NCI-H524 (cell line): ENCODE measurements at places on chromosomes 3 and 15.
A peak's percentile ranks its signal among the peaks of the same experiment; 100 is the strongest.

- DNase-seq: peak; percentile 66
These were observed 386.2 kb downstream of the RSL24D1 start for GRCh38 chr15:54810496-54810895.

- no peak for DNase-seq
These were observed 36.4 kb downstream of the LINS1 start for GRCh38 chr15:100565591-100565990.

GRCh38 chr3:184678317-184679055, 33.4 kb downstream of the MAGEF1 start:
- no peak for DNase-seq

GRCh38 chr15:38652998-38653397, 88.4 kb upstream of the RASGRP1 start:
- no peak for DNase-seq

GRCh38 chr3:11764931-11765363, 81.7 kb downstream of the TAMM41 start:
- DNase-seq: no peak

GRCh38 chr15:65659502-65660052, 37.8 kb downstream of the SLC24A1 start:
- no peak for DNase-seq

- DNase-seq: no peak
These were observed 768 bp downstream of the UBXN7 start for GRCh38 chr3:196431181-196432136.

GRCh38 chr3:8485141-8485870, 16.3 kb upstream of the LMCD1 start:
- DNase-seq: no peak

DNA sequence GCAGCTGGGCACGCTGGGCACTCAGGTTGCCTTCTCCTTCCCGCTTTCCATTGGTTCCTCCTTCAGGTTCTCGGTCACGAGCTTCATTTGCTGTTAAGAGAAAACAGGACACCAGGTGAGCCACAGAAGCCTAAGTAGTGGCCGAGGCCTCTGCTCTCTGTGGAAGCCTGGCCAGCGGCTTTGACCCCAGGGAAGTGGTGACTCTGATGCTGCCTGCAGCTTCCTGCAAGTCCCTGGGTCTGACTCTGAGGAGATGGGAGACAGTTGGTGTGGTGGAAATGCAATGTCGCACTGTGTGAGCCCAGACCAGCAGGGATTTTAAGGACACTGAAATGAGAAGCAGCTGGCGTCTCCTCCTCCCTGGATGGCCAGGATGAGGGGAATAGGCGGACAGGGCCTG, 80.5 kb downstream of the SNRK start:
- DNase-seq: no peak

DNA sequence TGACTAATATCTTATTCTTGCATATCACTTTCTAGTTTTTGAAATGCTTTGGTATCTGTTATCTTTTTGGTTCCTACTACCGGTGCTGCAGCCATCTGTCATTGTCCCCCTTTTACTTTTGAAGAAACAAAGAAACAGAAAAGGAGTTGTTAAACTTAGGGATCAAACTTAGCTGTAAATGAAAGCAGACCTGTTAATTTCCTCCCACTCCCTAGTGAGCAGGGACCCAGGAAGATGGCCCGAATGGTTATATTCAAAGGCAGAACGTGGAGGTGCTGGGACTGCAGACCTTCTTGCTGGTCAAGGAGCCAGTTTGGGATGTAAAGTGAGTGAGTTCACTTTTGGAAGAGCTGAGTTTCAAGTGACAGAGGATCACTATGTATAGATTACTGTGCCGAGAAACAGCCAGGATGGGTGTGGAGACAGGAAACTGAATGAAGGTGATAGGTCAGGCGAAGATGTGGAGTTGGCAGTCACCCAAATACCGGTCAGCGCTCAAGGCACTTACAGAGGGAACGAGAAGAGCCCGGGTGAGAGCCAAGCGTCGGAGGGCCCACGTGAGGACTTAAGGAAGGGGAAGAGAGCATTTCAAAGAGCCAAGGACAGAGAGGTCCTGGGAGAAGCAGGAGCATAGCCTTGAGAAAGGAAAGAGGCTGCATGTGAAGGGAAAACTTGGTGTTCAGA, 20.1 kb downstream of the KBTBD8 start:
- DNase-seq: no peak

DNA sequence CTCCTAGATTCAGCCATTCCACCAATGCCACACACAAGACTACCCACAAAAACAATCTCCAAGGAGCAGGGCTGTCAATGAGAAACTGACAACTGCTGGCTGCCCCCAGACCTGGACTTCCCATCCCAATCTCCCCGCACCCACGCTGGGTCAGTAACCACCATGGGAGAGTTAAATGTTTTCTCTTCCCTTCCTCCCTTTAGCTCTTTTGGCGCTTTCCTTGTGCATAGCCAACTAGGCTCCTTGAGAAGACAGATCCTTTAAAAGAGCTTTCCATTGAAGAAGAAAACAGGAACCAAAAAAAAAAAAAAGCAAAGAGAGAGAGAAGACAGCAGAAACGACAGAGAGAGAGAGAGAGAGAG, 8.3 kb downstream of the BCL6 start:
- DNase-seq: no peak

DNA sequence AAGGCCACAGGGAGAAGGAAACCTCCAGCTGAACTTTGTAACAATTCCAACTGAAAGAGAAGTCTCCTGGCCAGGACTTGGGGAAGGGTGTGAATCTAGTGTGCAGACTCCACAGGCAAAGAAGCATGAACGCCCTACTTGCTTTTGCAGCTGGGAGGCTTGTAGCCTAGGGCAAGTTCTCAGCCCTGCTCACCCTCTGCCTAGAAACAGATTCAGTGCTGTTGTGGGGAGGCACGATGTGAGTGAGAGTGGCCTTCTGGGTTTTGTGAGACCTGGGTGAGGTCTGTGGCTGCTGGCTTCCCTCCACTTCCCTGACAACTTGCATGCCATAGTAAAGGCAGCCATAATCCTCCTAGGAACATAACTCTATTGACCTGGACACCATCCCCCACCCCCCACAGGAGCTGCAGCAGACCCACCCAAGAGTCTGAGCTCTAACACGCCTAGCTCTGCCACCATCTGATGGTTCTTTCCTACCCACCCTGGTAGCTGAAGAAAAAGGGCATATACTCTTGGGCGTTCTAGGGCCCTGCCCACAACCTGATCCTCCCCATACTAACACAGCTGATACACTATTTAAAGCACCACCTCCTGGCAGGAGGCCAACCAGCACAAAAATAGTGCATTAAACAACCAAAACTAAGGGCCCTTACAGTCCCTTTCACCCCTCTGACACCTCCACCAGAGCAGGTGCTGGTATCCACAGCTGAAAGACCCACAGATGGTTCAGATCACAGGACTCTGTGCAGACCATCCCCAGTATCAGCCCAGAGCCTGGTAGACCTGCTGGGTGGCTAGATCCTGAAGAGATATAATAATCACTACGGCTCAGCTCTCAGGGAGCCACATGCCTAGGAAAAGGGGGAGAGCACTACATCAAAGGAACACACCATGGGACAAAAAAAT, 426.5 kb downstream of the IGSF11 start:
- no peak for DNase-seq

GRCh38 chr3:16998236-16998923, 113.6 kb downstream of the PLCL2 start:
- no peak for DNase-seq

GRCh38 chr3:177229791-177230190, 32.5 kb upstream of the TBL1XR1 start:
- no peak for DNase-seq

DNA sequence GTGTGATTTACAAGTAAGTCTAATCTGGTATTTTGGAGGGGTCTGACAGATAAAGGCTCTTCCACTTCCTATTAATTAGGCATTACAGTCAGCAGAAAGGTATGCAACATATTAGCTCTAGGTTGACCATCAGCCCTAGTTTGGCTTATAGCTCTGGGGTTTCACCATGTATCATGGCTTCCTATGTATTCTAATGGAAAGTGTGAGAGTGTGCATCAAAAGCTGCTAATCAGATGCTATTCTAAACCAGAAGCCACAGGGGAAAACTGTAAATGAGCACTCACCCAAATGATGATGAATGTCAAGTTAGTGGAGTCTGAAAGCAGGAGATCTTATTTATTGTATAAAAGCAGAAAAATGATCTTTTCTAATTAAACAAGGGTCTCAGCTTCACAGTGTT, 149.2 kb upstream of the MITF start:
- DNase-seq: no peak

DNA sequence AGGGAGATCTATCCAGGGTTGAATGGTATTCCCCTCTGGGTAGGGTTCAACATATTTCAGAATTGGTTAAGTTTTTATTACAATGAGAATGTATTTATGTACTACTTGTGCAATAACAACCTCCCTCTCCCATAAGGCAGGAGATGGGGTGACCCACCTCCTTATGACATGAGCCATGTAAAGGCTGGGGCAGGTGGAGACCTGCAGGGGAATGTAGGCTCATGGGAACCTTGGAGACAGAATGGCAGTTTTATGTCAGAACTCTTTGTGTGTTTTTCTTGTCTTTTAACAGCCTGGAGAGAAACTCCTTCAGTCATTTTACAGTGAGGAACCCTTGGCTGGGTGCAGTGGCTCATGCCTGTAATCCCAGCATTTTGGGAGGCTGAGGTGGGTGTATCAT, 24.6 kb upstream of the INSYN1 start:
- no peak for DNase-seq

DNA sequence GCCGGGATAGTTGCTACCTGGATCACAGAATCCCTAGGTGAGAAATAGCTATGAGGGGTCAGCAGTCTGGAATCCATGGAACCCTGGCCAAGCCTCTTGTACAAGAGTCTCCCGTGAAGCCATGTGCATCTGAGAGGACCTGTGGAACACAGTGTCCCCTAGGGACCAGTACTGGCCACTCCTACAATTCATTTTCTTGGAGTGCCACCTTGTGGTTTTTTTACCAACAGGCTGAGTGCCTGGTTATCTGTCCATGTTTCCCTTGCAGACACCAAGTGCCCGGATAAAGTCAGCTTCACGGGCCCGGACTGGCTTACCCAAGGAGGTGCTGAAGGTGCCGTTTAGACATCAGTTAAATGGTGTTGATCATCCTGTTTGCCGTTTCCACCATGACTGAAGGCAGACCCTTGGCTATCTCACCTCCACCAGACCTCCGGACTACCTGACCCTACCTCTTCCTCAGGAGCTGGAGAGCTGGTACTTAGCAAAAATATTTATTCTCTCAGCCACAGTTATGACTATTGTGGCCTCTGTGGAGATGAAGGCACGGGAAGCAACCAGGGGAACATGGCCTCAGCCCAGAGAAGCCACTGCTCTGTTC, 93.9 kb downstream of the RBPMS2 start:
- DNase-seq: peak; percentile 92

GRCh38 chr3:125220727-125221429, 8.3 kb upstream of the SLC12A8 start:
- DNase-seq: no peak

DNA sequence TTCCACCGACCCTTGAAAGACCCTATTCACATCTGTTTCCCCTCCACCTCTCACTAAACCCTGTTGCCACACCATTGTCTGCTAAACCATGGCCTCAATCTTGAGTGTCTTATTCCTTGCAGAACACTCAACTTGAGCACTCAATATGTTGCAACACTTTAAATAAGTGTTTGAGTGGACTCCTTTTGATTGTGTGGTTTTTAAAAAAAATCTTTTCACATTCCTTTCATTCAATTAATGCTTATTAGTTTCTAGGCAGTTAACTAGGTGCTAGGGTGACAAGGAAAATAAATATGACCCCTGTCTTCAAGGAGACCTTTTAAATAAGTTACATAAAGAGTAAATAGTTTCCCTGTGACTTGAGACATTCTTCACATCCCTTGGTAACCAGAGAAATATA, 13.3 kb upstream of the HHLA2 start:
- peak; percentile 24 for DNase-seq

DNA sequence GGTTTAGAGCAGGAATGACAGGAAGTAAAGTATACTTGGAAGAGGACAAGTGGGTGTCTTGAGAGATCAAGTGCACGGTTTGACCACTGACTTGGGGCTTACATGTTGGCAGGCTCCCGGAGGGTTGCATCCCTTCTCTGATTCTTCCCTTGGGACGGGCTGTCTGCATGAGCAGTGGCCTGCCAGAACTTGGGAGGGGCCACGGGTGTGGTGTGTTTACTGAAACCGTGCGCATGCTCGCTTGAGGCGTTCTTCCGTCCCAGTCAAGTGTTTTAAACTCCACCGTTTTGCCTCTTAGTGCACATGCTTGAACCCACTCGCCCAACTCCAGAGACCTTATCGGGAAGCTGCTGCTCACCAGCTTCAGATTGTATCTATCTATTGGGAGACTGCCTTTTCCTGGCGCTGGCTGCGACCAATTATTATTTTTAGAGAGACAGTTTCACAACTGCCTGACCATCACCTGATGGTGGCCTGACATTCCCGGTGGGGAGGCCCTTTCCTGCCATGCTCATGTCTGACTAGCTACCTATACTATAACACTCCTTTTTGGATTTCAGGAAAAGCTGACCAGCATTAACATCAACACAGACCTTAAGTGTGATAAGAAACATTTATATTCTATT, 14.9 kb upstream of the C3orf22 start:
- no peak for DNase-seq

GRCh38 chr15:70910958-70911357, 18.3 kb downstream of the LRRC49 start:
- no peak for DNase-seq

DNA sequence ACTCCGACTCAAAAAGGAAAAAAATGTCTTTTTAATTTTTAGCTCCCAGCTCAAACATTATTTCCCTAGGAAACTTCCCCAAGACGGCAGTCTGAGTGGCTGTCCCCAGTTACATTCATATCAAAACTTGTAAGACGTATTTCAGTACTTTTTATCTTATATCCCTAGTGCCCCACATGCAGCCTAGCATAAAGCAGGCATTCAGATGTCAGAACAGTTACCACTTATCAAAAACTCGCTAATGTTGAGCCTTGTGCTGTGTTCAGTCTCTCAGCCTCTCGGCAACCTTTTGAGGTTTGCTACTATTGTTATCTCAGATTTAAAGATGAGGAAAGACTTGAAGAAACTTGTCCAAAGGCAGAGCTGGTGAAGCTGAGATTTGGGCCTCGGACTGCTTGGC, 6.6 kb upstream of the SELENOS start:
- no peak for DNase-seq

GRCh38 chr15:42736178-42736792, 643 bp downstream of the CDAN1 start:
- DNase-seq: no peak

DNA sequence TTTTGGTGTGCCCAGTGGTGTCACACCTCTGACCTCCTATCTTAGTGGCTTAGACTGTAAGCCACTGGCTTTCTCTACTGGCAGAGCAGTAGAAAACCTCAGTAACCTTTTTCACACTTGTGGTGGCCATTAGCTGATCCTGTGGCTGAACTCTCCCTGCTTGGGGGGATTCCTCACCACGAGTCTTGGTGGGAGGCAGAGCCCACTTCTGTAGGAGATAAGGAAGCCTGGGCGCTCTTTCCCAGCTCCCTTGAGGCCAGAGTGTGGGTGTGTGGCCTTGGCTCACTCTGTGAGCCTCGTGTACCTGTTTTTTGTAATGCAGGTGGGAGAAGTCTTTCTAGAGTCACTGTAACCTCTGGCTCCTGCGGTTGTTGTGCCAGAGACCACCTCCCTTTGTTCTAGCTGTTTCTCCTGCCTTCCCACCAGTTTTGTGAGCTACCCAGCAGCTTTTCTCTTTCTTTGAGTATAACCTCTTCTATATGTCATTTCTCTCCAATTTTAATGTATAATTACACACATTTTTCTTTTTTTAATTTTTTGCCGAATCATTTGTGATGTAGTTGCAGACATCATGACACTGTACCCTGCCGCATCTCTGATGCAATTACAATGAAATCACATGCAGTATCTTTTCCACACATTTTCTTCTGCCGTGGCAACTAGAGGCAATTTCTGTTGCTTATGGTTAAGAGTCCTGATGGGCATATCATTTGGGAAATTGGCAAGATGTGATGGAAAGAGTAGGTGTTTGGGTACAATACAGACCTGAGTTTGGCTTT, 13.8 kb downstream of the XCR1 start:
- no peak for DNase-seq
